ENCODE measurements at places on chromosomes 3 and 15.

DNA sequence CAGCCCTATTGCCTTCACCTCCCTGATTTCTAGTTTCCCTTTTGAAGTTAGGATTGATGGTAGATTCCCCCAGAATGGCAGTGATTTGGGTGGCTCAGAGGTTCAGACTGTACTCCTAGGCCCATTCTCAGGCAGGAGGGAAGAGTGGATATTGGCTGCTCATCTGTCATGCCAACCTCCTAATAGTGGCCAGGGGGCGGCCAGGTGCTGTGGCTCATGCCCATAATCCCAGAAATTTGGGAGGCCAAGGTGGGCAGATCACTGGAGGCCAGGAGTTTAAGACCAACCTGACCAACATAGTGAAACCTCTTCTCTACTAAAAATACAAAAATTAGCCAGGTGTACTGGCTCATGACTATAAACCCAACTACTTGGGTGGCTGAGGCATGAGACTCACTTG is 11.3 kb downstream of the RRP9 start:
- DNase-seq = no peak

DNA sequence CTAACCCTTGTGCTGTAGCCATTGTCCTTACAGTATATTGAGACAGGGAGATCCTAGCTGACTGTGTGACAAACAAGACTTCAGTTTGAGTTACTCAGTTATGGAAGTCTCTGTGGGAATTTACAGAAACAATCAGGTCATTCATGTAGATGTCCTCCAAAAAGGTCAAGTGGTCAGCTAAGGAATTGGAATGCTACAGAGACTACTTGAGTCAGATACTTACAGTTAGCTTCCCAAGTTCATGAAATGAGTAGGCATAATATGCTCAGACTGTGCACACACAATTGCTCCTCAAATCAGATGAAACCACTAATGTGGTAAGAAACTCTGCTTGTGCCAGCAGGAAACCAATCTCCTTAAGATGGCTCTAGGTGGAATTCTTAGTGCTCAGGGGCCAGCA is 985.7 kb downstream of the NSUN3 start:
- no peak for DNase-seq

DNA sequence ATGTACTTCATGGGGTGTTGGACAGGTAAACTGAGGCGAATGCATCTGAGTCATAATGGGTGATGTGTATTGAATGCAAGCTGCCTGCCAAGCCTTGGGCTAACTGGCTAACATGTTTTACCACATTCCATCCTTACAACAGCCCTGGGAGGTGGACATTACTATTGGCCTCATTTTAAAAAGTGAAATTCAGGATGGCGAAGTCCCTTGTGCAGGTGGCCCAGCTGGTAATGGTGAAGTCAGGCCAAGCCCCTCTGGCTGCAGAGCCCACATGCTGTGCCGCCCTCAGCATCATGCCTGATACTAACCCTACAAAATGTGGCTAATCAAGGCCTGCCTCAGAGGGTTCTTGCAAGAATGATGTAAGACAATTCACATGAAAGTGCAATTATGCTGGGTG is 60.0 kb upstream of the CHD2 start:
- DNase-seq = no peak

DNA sequence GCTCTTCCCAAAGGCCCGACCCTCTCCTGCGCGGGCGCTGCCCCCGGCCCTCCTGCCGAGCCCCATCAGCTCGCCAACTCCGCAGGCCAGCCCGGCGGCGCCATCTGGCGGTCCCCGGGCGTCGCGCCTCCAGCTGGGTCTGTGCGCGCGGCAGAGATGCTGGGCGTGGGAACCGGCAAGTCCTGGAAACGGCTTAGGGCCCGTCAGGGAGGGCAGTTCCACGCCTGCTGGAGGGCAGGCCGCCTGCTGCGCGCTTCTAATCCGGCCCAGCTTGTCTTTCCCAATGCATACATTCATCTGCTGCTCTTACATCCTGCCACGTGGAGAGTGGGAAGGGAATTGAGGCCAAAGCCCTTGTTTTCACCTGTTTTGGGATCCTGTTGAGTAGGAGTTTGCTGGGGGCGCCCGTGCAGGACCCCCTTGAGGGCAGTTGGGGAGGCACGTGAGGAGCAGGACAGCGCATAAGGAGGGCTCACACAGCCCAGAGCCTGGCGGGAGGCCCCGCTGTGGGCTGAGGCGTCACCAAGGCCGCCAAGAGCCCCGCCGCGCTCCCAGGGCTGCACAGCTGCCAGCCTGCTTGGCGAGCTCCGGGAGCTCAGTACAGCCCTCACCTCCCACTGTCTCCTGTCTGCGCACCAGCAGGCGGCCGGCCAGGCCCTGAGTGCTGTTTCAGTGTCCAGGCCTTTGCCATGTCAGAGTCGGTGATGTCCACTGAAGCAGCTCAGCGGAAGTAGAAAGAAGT is 165.6 kb downstream of the NSMCE3 start:
- no peak for DNase-seq

GRCh38 chr3:55782807-55783206 is 295.7 kb upstream of the WNT5A start:
- no peak for DNase-seq

Data from activated CD8-positive, alpha-beta memory T cell treated with anti-CD3 and anti-CD28 coated beads for 1 hour (primary cell).